ENCODE measurements at places on chromosomes 12 and 14. TPM values are rescaled to one million over a fixed set of nuclear protein-coding genes. Genes with fewer than 3 reads are reported as not detected.
A peak's percentile ranks its signal among the peaks of the same experiment; 100 is the strongest.

Gene PLEKHH1
- 0.53 TPM for total RNA-seq

Gene ADGRD1
- total RNA-seq, result 0.22 TPM

DNA sequence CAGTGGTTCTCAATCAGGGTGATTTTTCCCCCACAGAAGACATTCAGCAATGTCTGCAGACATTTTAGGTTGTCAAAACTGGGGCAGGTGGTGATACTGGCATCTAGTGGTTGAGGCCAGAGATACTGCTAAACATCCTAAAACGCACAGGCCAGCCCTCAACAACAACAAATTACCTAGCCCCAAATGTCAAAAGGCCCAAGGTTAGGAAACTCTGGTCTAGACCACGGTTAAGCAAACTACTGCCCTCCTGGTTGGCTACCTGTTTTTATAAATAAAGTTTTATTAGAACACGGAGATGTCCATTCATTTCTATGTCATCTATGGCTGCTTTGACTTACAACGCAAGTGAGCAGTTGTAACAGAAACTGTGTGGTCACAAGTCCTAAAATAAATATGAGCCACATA, 186.7 kb downstream of the EFCAB11 start:
- DNase-seq, result peak; percentile 86

- DNase-seq, result no peak
Observed at GRCh38 chr12:115075552-115076170, 391.7 kb upstream of the TBX3 start.

GRCh38 chr12:91618281-91618680, 435.7 kb upstream of the DCN start:
- no peak for DNase-seq

GRCh38 chr12:20350495-20350894, 17.8 kb upstream of the PDE3A start:
- DNase-seq, result no peak

- DNase-seq, result no peak
Observed at GRCh38 chr12:17809206-17809605, 280.8 kb downstream of the RERGL start.

DNA sequence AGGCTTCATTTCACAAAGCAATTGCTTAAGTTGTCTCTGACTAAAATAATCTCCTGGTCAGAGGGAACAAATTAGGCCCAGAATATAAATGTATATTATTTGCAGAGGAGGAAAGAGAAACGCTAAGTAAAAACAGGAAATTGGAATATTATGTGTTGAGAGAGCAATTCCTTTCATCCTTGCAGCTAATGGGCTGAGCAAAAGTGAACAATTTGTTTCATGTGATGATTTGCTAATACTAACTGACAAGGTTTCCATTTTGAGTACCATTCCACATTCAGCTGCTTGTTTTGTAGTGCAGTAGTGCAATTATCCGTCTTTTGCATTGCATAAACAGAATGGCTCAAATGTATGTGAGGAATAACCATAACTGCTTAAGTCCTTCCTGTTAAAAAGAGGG, 103.2 kb downstream of the TPH2 start:
- DNase-seq, result no peak

DNA sequence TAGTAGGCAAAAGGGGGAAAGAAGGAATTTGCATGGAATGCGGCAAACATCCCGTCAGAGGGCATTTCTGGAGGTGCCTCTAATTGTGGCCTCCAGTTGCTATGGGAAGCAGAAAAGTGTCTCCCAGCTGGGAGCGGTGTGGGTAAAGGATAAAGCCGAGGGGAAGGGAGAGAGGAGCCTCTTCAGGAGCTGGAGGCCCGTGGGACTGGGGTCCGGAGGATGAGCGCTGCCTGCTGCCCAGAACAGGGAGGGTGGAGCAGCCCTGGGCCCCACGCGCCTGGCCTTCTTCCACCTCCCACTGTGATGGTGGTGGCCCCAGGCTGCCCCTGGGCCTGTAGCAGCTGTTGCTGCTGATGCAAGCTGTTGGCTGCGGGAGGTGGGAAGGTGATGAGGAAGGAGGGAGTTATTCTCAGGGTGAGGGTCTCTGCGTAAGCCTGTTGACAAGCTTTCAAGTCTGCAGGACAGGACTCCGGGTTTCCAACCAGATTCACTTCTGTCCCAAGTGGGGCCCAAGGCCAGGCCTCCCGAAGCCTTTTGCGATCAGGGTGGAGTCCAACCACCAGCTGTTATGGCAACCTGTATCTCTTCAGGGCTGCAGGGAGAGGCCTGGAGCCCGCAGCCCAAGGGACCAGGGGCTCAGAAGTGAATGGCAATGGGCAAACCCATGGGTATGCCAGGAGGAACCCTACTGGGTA, 19.1 kb upstream of the PGF start:
- no peak for DNase-seq

GRCh38 chr12:20368114-20368650, at the start of gene PDE3A:
PDE3A (plus strand) TSS chr12:20368537; CDS start chr12:20369285, 748 bp downstream.
- DNase-seq, result no peak

DNA sequence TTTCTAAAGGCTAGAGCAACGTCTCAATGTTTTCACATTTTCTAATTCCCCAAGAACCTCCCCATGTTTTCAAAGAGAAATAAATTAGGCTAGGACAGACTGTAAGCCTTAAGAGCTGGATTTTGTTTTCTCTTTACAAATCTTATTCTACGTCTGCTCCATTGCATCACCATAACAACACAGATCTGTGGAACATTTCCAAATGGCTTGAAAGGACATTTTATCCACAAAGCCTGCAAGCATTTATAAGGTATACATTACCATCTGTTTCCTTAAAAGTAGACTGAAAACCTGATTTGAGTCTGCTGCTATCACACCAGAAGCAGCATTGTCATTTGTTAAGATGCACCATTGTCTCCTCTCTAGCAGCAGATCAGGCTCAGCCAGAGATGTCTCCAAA, 115.3 kb upstream of the PLEKHA5 start:
- DNase-seq, result no peak

Gene FOXN4
- not detected for total RNA-seq

Gene KRT2
- 2.1 TPM for total RNA-seq

Gene POTEM
- not detected for total RNA-seq

- DNase-seq, result no peak
Observed at GRCh38 chr14:42929806-42930480, 1323.3 kb downstream of the LRFN5 start.

- no peak for DNase-seq
Observed at GRCh38 chr14:102962111-102962627, 39.7 kb downstream of the AMN start.

GRCh38 chr12:57811028-57811755, 7.3 kb downstream of the AVIL start:
- no peak for DNase-seq

GRCh38 chr14:57066463-57066862, 202.2 kb downstream of the EXOC5 start:
- no peak for DNase-seq

- no peak for DNase-seq
Observed at GRCh38 chr12:77940567-77940966, 109.9 kb downstream of the NAV3 start.

Gene CBX5
- total RNA-seq, result 38.9 TPM

GRCh38 chr12:11026118-11026517, 3.7 kb upstream of the TAS2R19 start:
- no peak for DNase-seq

GRCh38 chr14:92153581-92153980, 31.8 kb downstream of the CPSF2 start:
- DNase-seq, result no peak

DNA sequence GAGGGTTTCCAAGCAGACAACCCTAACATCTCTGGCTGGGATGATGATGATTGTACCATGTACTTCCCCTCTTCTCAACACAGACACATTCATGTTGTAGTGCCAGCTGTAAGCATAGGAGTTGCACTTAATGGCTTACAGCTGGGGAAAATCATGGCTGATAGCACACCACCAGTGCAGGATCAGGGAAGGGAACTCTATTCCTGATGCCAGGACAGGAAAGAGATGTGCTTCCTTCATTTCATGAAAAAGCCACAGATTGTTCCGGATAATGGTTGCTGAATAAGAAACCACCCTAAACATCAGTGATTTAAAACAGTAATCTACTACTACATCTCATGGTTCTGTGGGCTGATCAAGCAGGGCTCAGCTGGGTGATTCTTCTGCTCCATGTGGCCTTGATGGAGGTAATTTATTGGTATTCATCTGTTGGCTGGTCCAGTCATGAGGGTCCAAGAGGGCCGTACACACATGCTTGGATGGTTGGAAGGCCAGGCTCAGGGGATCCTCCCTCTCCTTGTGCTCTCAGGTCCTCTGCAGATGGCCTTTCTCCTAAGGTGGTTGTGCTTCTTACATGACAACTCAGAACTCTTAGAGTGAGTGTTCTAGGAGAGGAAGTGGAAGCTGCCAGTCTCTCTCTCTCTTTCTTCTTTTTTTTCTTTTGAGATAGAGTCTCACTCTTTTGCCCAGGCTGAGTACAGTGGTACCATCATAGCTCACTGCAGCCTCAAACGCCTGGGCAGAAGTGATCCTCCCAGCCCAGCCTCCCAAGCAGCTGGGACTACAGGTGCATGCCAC, 16.5 kb downstream of the TRAF3 start:
- DNase-seq, result no peak

DNA sequence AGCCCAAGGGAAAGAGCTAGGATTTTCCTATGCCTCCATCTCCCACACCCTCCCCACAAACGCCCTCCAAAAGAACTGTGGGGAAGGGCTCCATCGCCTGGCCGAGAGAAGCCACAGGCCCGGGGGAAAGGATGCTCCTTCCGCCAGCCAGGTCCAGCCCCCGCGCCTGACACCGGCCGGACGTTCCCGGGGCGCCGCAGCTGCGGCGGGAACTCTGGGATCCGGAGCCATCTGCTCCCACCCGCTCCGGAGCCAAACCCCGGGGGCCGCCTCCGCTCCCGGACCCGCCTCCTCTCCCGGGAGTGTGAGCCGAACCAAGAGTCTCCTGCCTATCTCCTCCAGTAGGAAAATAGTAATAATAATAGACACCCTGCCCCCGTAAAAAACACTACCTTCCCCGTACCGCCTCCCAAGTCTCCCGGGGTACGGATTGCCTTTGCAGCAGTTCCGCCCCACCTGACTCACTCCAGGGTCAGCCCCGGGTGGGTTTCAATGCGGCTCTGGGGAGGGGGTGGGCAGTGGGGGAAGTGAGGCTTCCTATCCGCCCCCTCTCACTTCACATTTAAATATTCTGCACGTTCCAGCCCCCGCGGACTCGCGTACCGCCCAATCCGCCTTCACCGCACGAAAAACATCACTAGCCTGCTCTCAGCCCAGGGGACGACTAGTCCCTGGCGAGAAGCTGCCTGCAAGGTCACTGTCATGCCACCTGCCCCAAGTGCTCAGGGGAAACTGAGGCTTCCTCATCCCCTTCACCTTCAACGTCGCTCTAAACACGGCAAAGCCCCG, 2.4 kb downstream of the AGAP2 start:
- DNase-seq, result no peak

Gene GYS2
- 0.22 TPM for total RNA-seq

Gene IGFBP6
- 0.49 TPM for total RNA-seq

Gene PTCSC3
- total RNA-seq, result not detected
